Upper lobe of left lung (tissue), 6 donors: ENCODE measurements at places on chromosomes 2 and 18. TPM values are rescaled to one million over a fixed set of nuclear protein-coding genes. Genes with fewer than 3 reads are reported as not detected.
A peak's percentile ranks its signal among the peaks of the same experiment; 100 is the strongest.

CBLN2 gene
- not detected for total RNA-seq

GRCh38 chr2:188475945-188476344 lies 184.3 kb downstream of the GULP1 start:
- no peak for DNase-seq

DNA sequence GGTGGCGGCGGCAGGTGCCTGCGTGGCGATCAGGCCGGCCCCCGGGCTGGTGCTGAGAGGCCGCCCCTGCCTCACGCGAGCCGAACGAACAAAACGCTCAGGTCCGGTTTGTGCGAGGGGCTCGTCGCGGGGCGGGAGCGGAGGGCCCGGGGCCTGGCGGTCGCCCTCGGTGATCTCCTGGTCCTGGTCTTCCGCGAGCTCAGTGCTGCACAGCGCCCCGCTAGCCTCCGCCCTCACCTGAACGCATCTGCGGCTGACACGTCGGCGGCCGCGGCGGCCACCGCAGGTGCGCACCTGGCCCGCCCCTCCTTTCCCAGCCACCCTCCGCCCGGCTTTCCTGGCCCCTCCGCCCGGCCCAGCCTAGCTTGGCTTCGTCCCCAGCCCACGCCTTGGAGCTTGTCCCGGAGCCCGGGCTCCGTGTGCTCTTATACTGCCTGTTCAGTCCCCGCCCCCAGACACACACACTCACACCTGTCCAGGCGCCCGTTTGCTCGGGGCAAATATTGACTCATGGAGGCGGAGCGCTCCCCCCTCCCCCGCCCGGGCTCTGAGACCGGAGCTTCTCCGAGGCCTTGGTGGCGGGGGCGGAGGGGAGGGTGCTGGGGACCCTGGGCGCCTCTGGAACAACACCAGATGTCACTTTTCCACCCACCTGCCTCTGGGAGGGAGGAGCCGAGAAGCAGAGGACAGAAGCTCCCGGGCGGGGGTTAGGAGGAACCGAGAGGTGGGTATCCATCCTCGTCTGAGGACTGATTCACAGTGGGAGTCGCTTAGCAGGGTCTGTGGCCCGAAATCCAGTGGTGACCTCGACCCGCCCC lies 8.6 kb upstream of the CRYBA2 start:
- peak; percentile 92 for DNase-seq

LDLRAD4 gene
- 25.1 TPM for total RNA-seq

GRCh38 chr2:215660687-215661086 lies 224.8 kb upstream of the FN1 start:
- DNase-seq: no peak

DNA sequence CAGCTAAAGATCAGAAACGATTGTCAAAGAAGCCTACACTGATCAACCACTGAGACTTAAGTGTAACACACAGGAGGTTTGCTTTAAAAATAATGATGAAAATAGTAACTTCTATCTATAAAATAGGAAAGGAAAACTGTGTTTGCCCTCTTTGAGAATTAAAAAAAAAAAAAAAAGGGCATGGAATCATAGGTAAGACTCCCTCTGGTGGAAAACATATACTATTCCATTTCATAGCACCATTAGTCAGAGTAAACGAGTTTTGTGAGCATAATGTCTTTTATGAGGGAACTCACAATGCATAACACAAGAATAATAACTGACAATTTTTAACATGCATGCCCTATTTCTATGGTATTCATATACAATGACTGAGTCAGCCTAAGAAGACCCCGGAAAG lies 36.3 kb downstream of the SLC35F5 start:
- no peak for DNase-seq

DNA sequence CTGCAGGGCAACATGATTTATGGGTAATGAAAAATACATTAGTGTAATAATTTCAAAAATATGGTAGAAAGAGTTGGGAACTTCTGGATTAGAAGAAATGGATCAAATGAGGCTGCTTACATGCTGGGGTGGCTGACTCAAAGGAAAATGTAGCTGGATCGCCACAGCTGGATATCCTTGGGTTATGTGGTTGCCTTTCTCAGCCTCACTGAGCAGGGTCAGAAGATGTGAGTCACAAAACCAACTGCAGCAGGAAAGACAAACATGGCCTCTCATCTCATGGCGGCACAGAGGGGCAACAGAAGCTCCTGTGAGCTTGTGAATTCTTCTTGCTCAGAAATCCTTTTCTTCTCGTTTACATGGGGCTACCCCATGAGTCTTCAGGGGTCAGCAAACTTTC lies 317.1 kb upstream of the SPRED2 start:
- no peak for DNase-seq

LHCGR gene
- total RNA-seq: 0.72 TPM

DNA sequence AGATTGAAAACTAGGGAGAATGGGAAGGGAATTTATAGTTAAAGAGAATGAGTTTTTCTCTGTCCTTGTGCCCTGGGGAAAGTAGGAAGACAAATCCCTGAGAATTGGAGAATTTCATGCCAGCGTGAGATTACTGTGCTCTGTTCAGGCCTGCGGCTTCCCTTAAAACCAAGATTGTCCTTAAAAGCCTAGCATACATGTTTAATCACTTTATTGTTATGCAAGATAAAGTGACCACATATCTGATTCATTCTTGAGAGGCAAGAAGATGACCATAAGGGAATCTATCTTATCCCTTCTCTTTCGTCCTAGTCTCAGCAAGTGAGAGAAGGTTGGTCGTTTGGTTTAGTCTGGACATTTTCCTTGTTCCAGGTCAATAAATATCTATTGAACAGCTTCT lies 75.9 kb downstream of the ADCYAP1 start:
- no peak for DNase-seq

- peak; percentile 67 for DNase-seq
Observed at GRCh38 chr2:55168221-55169154, 63.6 kb downstream of the CLHC1 start.

GRCh38 chr2:51165534-51166260 lies 133.8 kb upstream of the NRXN1 start:
- no peak for DNase-seq

SERPINB4 gene
- 2.6 TPM for total RNA-seq

GRCh38 chr18:24170360-24170759 lies 31.5 kb downstream of the CABYR start:
- no peak for DNase-seq

DNA sequence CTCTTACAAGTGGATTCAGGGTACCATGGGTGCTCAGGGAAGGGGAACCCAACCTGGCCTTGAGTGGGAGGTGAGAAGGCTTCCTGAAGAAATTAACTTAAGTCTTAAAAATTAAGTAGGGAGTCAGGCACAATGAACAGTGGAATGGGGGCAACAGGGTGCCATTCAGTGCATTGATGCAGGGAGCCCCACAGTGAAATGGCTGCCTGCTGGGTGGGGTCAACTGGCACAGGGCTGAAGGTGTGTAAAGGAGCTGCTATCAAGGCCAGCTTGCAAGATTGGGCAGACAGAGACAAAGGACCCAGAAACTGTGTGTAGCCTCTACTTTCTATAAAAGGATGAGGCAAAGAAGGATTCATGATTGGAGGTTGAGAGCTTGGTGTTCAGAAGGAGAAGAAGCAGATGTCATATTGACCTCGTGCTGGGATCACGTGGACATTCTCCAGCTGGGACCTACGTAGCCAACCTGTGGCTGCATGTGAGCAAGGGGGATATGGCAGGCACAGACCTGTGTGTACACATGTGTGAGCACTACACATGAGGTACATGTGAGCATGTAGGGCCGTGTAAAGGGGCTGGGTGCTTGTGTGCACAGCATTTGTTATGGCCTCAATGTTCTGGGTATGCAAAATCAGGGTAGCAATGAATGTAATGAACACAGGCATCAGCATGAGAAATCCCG lies 209.5 kb upstream of the HAAO start:
- DNase-seq: no peak

CRYBA2 gene
- total RNA-seq: not detected

DNA sequence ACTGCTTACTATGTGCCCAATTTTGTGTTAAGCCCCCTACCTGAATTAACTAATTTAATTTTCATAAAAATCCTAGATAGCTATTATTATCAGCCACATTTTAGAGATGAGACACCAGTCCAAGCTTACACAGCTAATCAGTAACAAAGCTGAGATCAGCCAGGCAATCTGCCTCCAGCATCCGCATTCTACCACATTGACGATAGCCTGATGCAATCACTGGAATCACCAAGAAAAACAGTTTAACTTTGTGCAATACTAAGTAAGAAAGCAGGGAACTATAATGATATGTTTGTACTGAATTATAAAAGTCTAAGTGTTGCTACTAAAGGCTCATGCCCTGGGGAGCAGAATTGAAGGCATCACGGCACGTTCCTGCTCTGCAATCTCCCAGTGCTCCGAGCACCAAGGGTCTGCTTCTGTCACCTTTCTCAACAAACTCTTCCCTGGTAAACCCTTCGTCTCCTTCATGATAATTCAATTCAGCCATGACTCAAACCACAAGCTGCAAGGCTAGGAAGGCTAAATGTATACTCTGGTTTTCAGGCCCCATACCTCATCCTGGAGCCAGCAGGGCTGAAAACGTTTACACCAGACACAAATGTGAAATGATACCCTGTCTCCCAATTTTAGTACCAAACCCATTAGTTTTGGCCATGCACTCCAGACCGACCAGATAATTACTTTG lies 19.4 kb downstream of the KANSL3 start:
- DNase-seq: no peak

DNA sequence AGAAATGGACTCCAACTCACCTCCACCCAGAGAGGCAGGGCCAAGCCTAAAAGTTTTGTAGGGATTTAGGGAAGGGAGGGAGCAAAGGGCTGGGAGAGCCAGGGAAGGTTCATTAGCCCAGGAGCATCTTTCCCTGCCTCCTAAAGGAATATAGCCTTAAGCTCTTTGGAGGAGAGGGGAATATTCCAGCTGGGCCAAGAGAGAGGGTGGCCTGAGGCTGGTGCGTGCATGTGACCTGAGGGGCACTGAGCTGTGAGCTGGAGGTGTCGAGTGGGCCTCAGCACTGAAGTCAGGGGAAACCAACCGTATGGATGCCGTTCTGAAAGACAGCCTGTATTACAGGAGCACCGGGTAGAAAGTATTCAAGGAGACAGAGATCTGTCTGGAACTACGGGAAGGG lies 112.6 kb downstream of the KLHL29 start:
- DNase-seq: no peak

ALK gene
- 0.40 TPM for total RNA-seq

POTEJ gene
- not detected for total RNA-seq
